Stimulated activated CD4-positive, alpha-beta T cell treated with anti-CD3 and anti-CD28 coated beads, Interleukin-15, amount 100 ng/mL, for 24 hours (primary cell): ENCODE measurements at places on chromosomes 4 and X.

DNA sequence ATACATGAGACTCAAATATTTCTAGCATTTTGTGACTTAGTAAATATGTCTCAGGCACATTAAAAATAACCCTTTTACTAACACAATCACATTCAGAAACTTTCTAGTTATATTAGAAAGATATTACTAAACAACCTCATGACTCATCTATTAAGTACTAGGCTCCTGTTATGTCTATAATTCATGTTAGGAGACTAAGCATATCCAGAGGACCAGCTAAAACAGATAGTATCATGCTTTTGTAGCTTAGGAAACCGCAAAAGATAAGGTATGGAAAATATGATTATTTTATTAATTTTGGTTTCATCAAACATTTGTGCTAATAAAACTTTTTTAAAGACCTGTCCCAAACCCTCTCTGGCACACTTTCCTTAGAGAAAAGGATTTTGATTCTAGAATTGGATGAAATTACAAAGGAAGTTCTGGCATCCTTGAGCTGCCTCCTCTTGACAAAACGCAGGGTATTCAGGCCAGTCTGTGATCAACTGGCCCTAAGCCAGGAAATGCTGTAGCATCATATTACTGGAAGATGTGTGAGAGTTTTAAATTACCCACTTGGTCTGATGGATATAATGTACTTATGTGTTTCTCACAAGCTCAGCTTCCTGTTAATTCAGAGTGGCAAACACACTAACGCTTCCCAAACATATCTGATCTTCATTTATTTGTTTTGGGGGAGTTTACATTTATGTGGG, 60.4 kb downstream of the NRK start:
- DNase-seq, result no peak

GRCh38 chrX:19887911-19888879, 795 bp upstream of the SH3KBP1 start:
- peak; percentile 51 for DNase-seq

DNA sequence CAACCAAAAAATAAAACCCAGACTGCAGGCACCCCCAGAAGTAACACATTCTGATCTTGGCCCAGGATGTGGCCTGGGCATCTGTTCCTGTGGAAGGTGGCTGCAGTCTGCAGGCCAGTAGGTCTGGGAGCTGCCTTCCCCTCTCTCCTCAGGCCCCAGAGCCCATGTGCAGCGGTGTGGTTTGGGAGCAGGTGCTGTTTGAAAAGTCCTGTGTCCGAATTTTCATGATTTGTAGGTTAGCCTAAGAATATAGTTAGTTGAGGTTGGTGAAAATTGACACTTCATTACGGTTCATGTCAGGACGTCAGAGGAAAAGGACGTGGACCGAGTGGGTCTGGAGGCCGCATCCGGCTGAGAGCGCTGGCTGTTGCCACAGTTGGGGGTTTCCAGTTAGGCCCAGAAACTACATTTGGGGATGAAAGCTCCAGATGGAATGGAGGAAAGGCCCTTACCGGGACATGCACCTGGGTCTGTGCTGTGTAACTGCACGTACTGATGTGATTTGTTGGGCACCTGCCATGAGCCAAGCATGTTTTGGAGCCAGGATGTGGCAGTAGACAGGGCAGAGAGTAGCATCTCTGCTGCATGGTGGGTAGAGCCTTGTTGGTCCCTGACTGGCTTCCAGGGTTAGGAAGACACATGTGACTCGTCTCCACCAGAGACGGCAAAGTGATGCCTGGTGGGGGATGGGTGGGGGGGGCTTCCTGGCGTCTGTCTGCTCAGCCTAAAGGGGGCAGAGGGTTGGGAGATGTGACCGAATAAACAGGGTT, 21.7 kb upstream of the HGFAC start:
- no peak for DNase-seq

DNA sequence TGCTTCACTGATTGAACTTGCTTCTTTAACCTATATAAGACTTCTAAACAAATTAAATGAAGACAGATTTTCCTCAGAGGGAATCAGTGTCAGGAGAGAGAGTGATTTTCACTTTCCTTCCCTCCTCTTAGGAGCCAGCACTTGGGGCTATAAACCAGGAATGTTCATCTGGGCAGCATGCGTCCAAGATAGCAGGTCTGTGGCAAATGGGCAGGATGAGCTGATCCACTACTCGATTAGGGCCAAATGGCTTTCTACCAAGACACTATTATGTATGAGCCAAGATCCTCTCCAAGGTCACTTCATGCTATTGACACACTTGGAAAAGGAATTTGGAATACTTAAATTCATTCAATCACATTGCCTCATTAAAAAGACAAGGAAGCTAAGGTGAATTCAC, 203.9 kb upstream of the GRID2 start:
- no peak for DNase-seq

DNA sequence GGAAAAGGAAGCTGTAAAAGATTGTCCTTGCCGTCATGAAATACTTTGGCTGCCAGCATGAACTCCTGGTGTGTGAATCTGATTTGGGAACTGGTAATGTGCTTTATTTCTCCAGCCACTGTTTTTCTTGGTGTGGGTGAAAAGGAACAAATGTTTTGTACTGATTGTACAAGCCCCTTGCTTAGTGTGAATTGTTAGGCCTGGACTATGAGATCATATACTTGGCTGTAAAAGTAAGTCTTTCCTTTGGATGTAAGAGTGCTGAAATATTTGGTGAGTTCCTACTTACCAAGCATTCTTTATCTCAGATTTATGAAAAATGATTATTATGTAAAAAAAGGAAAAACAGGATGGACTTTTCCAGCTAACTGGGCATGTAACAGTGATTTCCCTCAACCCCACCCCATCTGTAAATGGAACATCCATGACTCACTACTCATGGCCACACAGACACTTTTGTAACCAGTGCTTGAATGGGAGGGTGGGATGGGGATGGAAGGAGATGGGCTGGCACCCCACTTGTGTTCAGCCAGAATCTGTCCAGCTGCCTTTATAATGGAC, 6.3 kb downstream of the FNIP2 start:
- DNase-seq, result no peak

DNA sequence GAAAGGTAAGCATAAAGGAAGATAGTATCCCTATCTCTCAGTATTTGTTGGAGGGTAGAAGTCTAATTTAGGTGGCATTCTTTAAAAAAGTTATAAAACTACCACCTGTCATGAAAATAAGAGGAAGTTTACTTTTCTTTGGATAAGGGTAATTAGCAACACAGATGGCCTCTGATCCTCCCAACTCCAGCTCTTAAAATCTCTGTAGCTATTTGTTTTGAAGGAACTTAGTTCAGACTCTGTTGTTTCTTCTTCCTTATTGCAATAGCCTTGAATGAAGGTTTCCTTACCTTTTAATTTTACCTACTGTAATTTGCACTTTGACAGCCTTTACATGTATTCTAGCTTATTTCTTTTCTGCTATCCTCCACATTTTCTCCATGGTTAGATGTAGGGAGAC, 1261.3 kb downstream of the RAPGEF2 start:
- no peak for DNase-seq

GRCh38 chr4:98932539-98932938, 3.6 kb upstream of the EIF4E start:
- no peak for DNase-seq

DNA sequence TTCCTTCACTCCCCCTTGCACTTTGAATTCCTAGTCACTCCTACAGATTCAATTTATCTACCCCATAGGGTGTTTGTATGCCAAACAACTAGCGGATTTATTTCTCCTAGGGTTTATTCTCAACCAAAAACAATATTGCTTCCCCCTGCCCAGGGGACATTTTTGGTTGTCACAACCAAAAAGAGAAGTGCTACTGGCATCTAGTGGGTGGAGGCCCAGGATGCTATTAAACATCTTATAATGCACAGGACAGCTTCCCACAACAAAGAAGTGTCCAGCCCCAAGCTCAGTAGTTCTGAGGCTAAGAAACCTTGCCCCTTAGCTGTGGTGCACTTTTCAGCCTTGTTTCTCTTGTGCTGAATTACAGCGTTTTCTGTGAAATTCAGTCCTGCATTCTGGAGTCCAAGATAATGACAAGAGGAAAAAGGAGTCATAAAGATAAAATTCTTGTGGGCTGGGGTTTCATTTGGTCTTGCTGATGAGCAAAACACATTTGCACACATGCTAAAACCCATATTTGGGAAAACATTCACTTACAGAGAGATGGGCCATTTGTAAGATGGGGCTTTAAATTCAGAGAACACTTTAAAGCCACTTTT, 11.2 kb upstream of the SYTL4 start:
- DNase-seq, result no peak

DNA sequence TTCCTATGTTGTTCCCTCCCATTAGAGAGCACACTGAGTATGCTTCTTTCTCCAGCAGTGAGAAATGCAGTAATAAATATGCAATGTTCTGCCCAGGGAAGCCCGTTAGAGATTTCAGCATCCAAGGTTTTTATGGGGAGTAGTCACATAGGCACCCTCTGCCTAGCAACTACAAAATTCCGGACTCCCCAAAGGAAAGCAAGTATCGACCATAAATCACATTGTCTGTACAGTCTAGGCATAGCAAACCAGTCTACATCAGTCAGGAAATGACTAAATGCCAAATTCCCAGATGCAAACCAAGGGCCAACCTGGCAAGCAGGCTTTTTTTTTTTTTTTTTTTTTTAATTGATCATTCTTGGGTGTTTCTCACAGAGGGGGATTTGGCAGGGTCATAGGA, 34.8 kb downstream of the GPR101 start:
- DNase-seq, result no peak

DNA sequence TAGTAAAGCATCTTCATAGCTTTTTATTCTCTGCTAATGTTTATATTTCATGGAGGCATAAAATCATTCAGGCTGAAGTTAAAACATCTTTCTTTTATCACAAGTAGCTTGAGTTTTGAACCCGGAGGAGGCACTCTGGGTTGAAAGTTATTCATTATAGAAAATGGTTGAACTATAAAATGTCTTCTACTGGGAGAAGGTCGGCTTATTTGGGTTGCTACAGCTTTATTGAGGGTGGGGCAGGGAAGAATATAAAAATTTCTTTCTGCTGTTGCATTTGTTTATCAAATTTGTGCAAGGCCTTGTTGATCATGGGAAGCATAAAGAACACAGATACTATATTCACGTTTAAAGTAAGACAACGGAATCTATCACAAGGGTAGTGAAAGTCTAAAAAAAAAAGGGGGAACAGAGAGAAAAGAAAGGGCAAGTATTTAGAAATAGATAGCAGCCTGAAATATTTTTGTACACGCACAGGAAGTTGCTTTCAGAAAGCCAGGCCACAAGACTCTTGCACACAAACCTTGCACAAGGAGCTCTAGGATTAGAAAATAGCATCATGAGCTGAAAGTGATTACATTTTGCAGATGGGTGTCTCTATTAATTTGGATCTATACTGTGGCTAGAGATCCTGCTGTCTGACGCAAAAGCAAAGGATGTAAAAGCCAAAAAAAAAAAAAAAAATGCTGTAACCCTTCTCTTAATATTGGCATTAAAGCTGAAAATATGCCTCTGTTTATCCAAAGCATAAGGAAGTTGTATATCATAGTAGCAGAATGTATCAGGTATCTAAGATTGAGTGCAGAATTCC, 37.2 kb upstream of the FAM9C start:
- DNase-seq, result no peak

DNA sequence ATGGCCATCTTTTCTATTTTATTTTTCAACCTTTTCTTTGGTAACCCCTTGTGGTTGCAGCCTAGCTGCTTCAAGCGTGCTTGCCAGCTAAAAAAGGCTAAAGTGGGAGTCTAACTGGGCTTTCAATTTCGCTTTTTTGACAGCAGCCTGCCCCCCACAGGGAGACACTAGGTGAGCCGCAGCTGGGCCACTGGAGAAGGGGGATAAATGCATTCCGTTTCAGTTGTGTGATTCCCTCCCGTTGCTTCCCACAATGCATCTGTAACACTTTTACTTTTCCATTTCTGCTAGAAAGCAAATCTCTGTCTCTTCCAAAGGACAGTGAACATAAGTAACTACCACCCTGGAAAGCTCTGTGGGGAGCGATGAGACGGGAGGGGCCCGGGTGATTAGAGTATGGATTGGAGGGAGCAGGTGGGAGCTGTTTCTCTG, 86.3 kb upstream of the RAPGEF2 start:
- no peak for DNase-seq

DNA sequence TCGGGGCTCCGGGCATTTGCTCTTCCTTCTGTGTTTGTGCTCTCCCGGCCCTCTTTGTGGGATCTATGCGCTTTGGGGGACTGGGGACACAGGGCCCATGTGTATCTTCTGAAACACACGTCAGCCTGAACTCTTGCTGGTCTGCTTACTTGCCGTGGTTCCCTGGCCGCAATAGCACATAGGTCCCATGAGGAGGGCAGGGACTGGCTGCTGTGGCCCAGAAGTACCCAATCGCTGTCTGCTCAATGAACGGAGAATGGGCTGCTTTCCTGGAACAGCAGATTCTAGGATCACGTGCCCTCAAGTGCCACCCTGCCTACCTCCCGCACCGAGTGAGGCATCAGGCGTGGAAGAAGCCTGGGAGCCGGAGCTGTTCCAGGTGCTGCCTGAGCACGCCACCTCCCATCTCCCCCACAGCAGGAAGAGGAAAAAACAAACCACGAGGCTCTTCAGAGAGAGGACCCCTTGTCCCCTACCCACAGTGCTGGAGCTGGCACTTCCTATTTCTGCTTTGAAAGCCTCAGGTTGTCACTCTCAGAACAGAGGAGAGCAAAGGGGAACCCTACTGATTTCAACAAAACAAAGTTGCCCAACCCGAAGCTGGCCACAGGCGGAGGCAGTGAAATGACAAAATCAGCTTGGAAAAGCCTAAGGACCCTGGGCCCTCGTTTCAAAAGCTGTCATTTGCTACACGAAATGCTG, 3.8 kb downstream of the G6PD start:
- peak; percentile 34 for DNase-seq

GRCh38 chr4:124025428-124025827, 628.8 kb downstream of the SPRY1 start:
- DNase-seq, result no peak

GRCh38 chr4:160928482-160928881, 1235.3 kb downstream of the FSTL5 start:
- no peak for DNase-seq

- DNase-seq, result no peak
Measured at GRCh38 chr4:142331646-142332045, 514.5 kb downstream of the INPP4B start.

DNA sequence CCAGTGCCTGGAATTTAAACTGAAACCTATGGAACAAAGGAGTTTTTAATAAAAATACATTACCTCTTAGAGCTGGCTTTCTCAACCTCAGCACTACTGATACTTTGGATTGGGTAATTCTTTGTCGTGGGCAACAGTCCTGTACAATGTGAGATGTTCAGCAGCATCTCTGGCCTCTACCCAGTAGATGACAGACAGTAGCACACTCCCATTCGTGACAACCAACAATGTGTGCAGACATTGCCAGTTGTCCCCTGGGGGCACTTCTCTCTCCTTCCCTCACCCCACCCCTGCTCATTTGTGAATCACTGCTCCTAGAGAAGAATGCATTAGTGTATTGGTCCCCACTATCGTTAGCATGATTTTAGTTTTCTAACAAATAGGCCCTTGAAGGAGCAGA, 16.2 kb downstream of the GPAT3 start:
- DNase-seq, result no peak

- no peak for DNase-seq
Measured at GRCh38 chr4:121977251-121978171, 25.7 kb upstream of the TRPC3 start.

GRCh38 chr4:103915224-103915869, 195.6 kb upstream of the TACR3 start:
- DNase-seq, result no peak
